Spleen (tissue), 13 donors: ENCODE measurements at places on chromosomes 16 and 17.

DNA sequence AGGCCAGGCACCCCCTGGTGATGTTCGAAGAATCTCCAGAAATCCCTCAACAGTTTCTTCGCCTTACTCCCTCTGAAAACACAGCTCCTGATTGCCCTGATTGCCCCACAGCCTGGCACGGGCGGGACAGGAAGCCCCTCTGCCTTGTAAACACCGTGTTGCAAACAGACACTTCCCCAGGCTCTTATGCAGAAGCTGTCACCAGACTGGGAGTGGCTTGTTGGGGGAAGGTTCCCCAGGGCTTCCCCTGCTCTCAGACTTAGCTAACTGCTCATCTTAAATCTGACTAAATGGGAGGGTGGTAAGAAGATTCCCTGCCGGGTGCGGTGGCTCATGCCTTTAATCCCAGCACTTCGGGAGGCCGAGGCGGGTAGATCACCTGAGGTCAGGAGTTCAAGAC is 11.2 kb downstream of the PIK3R5 start:
- DNase-seq, result peak; percentile 95
- H3K27me3 ChIP-seq, result no peaks in the 10 kb centered on the region
- H3K27ac ChIP-seq, result peak overlapping the region; percentile 93
- peaks cover 16% of the 10 kb centered on the region for H3K4me1 ChIP-seq

- H3K27ac ChIP-seq, result no peak overlapping the region
- no peaks in the 10 kb centered on the region for H3K36me3 ChIP-seq
- H3K27me3 ChIP-seq, result no peaks in the 10 kb centered on the region
Observed at GRCh38 chr16:59148769-59149155, 414.6 kb upstream of the GOT2 start.

- no peaks in the 10 kb centered on the region for H3K4me1 ChIP-seq
- no peaks in the 10 kb centered on the region for H3K27me3 ChIP-seq
- H3K36me3 ChIP-seq, result no peaks in the 10 kb centered on the region
- peak; percentile 91 for DNase-seq
- no peak overlapping the region for H3K4me3 ChIP-seq
- no peak overlapping the region for H3K27ac ChIP-seq
Observed at GRCh38 chr17:36629252-36629847, 28.0 kb downstream of the MRM1 start.

- H3K4me3 ChIP-seq, result no peak overlapping the region
- no peaks in the 10 kb centered on the region for H3K27me3 ChIP-seq
- H3K4me1 ChIP-seq, result no peaks in the 10 kb centered on the region
- no peak for DNase-seq
- H3K27ac ChIP-seq, result no peak overlapping the region
- no peaks in the 10 kb centered on the region for H3K36me3 ChIP-seq
Observed at GRCh38 chr17:48211787-48212186, 104.2 kb downstream of the SNX11 start.

- DNase-seq, result no peak
- H3K4me1 ChIP-seq, result peaks cover 15% of the 10 kb centered on the region
- no peak overlapping the region for H3K4me3 ChIP-seq
- no peaks in the 10 kb centered on the region for H3K27me3 ChIP-seq
- no peaks in the 10 kb centered on the region for H3K36me3 ChIP-seq
Observed at GRCh38 chr16:83747936-83748335, 59.8 kb upstream of the HSBP1 start.

DNA sequence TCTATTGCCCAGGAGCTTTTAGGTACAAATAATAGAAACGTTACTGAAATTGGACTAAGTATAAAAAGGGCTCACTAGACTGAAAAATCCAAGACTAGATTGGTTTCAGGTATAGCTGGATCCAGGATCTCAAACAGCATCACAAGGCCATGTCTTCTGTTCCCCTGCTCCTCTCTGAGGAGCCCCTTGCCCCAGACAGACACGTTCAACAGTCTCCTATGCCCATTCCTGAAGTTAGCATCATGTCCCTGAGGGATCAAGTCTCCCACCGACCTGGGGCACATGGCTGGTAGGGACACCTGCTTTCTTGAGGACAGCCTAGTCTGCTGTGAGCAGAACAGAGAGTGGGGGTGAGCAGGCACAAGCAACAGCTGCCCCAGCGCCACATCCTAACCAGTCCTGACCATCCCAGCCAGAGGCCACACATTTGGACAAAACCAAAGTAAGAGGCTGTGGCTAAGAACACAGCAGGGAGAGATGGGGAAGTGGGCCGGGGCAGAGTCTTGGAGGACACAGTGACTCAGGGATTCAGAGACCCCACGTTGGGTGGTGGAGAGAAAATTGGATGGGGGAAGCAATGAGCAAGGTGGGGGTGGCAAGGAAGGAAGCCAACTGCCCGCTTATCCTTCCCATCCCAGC is 10.5 kb upstream of the MMP2 start:
- H3K36me3 ChIP-seq, result no peaks in the 10 kb centered on the region
- H3K4me1 ChIP-seq, result peaks cover 7% of the 10 kb centered on the region
- no peaks in the 10 kb centered on the region for H3K27me3 ChIP-seq
- DNase-seq, result no peak
- H3K4me3 ChIP-seq, result no peak overlapping the region

DNA sequence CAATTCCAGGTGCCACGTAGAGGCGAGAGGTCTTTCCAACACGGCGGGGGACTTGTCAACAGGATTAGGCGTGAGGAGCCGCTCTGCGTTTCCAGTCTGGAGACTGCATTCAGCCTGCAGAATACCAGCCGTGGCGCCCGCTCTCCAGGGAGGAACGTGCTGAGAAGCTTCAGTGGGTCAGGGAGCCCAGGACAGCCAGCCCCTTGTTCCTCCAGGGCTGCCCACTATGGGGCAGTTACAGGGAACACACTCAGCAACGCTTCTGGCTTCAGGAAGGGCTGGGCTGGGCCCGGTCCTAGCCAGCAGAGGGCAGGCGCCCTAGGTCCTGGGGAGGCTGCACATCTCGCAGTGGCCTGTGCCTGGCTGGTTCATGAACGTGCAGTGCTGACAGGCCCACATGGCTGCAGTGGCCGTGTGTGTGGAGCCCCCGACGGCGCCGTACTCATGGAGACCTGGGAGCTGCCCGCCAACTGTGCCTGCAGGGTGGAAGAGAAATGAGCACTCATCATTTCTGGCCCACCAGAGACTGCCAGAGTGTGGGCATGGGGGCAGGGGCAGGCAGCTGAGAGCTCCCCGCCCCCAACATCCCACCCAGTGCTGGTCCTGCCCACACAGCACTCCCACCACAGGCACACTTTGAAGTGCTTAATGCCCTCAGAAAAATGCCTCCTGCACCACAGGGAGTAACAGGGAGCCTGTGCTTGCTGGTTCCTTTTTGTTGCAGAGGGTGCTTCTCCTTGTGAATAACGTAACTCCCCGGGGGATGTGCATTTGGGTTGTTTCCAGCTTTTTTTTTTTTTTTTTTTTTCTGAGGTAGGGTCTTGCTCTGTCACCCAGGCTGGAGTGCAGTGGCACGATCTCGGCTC is 7.0 kb upstream of the FAAP100 start:
- H3K27me3 ChIP-seq, result no peaks in the 10 kb centered on the region
- no peak overlapping the region for H3K4me3 ChIP-seq
- H3K27ac ChIP-seq, result no peak overlapping the region
- peaks cover 40% of the 10 kb centered on the region for H3K4me1 ChIP-seq
- DNase-seq, result no peak

GRCh38 chr17:62611292-62611691 is 16.2 kb upstream of the MRC2 start:
- H3K4me1 ChIP-seq, result peaks cover 14% of the 10 kb centered on the region
- no peak for DNase-seq
- no peak overlapping the region for H3K4me3 ChIP-seq
- peak overlapping the region; percentile 61 for H3K27ac ChIP-seq
- no peaks in the 10 kb centered on the region for H3K27me3 ChIP-seq

DNA sequence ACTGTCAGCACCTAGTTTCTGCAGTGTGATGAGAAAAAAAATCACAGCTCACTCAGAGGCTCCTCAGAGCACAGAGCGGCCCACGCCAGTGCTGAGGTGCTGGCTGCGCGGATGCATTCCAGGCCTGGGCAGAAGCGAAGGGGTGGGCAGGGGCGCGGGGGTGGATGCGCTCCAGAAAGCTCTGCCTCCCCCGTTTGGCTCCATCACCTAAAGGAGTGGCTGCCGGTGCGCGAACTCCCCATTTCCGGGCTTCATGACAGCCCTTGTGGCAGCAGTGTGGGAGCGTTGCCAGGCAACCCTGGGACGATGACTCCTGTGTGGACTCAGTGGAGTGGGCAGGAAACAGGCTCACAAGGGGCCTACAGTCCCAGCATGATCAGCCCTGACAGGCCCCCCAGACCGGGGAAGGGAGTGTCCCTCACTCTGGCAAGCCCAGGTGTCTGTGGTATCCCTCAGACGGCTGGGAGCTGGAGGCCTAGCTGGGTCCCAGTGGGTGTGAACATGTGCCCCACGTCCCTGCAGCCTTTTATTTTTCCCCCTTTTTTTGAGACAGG is 32.8 kb upstream of the NUDT16L1 start:
- peak overlapping the region; percentile 32 for H3K27ac ChIP-seq
- no peaks in the 10 kb centered on the region for H3K27me3 ChIP-seq
- H3K36me3 ChIP-seq, result peaks cover 93% of the 10 kb centered on the region
- no peak overlapping the region for H3K4me3 ChIP-seq
- peaks cover 62% of the 10 kb centered on the region for H3K4me1 ChIP-seq

DNA sequence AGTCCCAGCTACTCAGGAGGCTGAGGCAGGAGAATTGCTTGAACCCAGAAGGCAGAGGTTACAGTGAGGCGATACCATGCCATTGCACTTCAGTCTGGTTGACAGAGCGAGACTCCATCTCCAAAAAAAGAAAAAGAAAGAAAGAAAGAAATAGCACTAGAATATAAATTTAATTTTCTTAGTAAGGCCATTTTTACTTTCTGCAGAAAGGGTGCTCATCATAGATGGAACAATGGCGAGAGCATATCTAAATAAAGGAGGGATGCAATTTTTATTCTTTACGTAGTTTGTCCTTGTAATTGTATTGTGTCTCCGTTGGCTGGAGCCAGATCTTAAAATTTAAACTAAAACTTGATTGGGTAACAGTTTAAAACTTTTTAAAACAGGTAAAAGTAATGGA is 85.6 kb upstream of the RPRML start:
- DNase-seq, result no peak
- no peak overlapping the region for H3K4me3 ChIP-seq

DNA sequence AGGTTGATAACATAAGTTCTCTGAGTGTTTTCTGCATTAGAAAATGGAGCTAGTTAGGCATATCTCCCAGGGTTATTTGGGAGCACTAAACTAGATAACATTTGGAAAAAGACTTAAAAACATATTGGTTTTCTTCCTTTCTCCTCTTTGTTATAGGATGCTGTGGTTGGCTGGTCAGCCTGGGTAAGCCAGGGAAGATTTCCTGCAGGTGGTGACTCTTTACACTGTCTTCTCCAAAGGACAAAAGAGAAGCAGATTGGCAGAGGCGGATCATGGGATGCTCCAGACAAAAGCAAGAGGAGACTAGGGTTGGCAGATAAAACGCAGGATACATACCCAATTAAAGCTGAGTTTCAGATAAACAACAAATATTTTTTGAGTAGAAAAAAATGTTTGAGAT is 6.2 kb upstream of the CRYBA1 start:
- no peak overlapping the region for H3K27ac ChIP-seq
- no peaks in the 10 kb centered on the region for H3K27me3 ChIP-seq
- DNase-seq, result no peak
- no peaks in the 10 kb centered on the region for H3K36me3 ChIP-seq
- peaks cover 11% of the 10 kb centered on the region for H3K4me1 ChIP-seq
- no peak overlapping the region for H3K4me3 ChIP-seq

GRCh38 chr17:28760601-28761562 is 17.1 kb downstream of the TRAF4 start:
- H3K4me3 ChIP-seq, result no peak overlapping the region
- H3K27me3 ChIP-seq, result no peaks in the 10 kb centered on the region
- DNase-seq, result peak; percentile 90
- peak overlapping the region; percentile 60 for H3K27ac ChIP-seq
- peaks cover 91% of the 10 kb centered on the region for H3K36me3 ChIP-seq

- H3K27ac ChIP-seq, result no peak overlapping the region
- DNase-seq, result peak; percentile 56
- H3K36me3 ChIP-seq, result no peaks in the 10 kb centered on the region
- H3K4me1 ChIP-seq, result no peaks in the 10 kb centered on the region
Observed at GRCh38 chr16:47058295-47059086, 85.0 kb upstream of the DNAJA2 start.

DNA sequence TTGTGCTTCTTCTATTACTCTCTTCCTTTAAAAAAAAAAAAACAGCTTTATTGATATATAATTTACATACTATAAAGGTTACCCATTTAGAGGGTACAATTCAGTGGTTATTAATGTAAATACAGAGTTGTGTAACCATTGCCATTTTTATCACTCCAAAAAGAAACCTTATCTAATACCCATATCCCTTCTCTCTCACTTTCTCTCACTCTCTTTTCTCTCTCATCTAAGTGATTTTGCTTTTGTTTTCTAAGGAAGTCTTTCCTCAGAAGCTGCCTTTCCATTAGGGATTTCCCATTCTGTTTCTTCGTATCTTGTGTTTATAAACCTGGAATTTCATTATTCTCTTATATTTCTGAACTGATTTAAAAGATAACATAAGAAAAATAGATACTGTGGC is 55.5 kb downstream of the NFAT5 start:
- H3K4me3 ChIP-seq, result no peak overlapping the region
- no peak for DNase-seq
- no peaks in the 10 kb centered on the region for H3K4me1 ChIP-seq
- no peaks in the 10 kb centered on the region for H3K27me3 ChIP-seq

GRCh38 chr16:79977940-79978836 is 377.7 kb upstream of the MAF start:
- H3K27me3 ChIP-seq, result no peaks in the 10 kb centered on the region
- no peaks in the 10 kb centered on the region for H3K4me1 ChIP-seq
- no peak for DNase-seq
- H3K27ac ChIP-seq, result no peak overlapping the region
- H3K4me3 ChIP-seq, result no peak overlapping the region
- H3K36me3 ChIP-seq, result no peaks in the 10 kb centered on the region

DNA sequence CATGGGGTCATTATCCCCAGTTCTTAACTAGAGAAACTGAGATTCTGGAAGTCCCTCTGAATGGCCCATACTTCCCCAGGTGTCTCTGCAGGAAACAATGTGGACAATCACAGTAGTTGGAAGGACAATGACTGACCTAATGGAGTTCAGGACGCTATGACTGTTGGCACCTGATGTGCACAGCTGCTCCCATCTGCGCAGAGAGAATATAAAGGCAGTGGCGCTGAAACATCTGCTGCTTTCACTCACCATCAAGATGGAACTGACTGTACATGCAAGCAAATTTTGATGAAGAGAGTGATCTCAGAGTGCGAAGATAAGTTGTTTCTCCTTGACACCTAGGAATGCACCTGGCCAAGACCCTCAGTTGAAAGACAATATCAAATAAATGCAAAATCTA is 395.7 kb upstream of the ASIC2 start:
- H3K27ac ChIP-seq, result no peak overlapping the region
- no peak for DNase-seq
- H3K27me3 ChIP-seq, result no peaks in the 10 kb centered on the region
- no peaks in the 10 kb centered on the region for H3K36me3 ChIP-seq
- no peak overlapping the region for H3K4me3 ChIP-seq

- no peaks in the 10 kb centered on the region for H3K27me3 ChIP-seq
- DNase-seq, result no peak
- peaks cover 5% of the 10 kb centered on the region for H3K36me3 ChIP-seq
Observed at GRCh38 chr17:29918922-29919856, 10.8 kb downstream of the SSH2 start.
